ENCODE measurements at places on chromosomes 4 and X.

DNA sequence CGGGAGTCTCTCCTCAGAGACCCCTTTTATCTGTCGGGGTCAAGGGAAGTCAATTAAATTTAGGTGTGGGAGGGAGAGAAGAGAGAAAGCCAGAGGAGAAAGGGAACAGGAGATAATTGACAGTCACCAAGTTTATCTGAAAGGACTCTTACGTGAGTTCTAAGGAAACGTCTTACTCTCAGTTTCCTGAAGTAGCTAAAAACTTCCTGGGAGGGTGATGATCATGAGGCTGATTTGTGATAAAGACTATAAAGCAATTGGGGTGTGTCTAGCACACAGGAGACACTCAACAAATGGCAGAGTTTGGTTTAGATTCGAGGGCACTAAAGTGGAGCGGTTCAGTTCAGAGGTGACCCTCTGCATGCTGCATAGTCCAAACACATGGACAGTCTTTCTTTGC is 254.1 kb downstream of the FBXW7 start:
- DNase-seq, result no peak

DNA sequence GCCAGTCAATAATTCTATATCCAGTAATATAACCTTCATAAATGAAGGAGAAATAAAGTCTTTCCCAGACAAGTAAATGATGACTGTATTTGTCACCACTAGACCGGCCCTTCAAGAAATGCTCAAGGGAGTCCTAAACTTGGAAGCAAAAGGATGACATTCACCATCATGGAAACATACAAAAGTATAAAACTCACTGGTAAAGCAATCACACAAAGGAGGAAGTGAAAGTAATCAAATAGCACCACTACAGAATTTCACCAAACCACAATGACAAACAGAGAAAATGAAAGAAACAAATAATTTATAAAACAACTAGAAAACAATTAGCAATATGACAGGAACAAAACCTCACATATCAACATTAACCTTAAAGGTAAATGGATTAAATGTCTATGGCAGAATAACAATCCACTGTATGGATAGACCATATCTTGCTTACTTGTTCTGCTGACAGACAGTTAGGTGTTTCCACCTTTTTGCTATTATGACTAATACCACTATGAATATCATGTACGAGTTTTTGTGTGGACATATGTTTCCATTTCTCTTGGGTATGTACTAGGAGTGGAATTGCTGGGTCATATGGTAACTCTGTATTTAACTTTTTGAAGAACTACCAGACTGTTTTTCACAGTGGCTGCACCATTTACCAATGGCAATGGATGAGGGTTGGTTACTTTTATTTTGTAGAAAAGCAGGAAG is 44.9 kb downstream of the NAT8L start:
- no peak for DNase-seq

DNA sequence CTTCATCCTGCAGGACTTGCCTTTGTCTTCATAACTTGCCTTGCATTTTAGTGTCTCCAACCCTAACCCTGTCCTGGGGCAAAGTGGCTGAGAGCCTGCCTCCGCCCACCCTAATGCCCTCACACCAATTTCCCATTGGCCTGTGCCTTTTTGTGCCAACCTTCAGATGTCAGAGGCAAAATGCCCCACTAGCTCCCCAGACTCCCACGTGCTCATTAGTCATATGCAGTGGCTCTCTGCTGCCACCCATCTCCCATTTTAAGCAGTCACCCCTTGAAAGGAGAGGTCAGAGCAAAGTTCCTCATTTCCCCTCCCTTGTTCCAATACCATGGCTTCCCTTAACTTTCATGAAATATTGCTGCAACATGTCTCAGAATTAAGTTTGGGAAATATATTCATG is 74.8 kb upstream of the PASD1 start:
- no peak for DNase-seq

- DNase-seq, result no peak
Observed at GRCh38 chr4:95220205-95221175, 328.3 kb downstream of the UNC5C start.

- no peak for DNase-seq
Observed at GRCh38 chrX:42778096-42778495, at the start of gene PPP1R2C. PPP1R2C (minus strand) TSS chrX:42778163; CDS start chrX:42778079, 84 bp downstream.

DNA sequence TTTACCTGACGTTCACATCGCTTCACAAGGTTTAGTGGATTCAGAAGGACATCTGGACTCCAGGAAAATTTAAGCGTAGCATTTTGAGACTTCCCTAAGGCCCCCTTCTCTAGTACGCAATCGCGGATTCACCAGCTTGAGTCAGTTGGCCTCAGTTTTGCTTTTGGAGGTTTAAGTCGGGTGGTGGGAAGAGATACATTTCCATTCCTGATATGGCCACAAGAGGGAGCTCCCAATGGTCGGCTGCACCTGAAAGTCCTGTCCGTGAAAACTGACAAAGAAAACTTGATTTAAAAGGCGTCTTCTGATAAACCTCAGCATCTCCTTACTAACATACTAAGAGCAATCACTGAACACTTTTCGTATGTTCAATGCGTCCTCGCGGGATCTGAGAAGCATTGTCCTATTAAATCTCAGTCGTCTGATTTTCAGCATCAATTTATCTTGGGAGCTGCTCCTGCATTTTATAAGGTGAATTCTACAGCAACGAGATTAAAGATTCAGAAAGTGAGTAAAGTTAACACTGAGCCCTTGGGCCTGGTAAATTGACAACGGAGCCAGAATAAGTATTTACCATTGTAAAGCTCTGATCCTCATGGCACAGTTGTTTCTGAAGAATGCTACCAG is 50.6 kb downstream of the LGI2 start:
- DNase-seq, result peak; percentile 53

DNA sequence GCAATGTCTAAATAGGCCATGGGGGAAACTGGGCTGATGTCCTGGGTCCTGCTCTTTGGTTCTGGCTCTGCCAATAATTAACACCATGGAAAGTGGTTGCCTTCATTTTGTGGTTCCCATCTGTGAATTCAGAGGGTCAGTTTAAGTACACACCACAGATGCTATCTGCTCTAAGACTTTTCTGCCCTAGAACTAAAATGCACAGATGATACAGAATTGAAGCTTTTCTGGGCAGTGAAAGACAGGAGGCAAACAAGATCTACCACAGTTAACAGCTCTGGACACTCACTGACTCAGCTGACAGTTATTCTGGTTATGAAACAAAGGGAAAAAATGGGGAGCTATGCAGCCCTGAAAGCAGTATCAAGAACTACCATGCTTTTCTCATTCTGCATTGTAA is 37.3 kb downstream of the APBB2 start:
- no peak for DNase-seq

DNA sequence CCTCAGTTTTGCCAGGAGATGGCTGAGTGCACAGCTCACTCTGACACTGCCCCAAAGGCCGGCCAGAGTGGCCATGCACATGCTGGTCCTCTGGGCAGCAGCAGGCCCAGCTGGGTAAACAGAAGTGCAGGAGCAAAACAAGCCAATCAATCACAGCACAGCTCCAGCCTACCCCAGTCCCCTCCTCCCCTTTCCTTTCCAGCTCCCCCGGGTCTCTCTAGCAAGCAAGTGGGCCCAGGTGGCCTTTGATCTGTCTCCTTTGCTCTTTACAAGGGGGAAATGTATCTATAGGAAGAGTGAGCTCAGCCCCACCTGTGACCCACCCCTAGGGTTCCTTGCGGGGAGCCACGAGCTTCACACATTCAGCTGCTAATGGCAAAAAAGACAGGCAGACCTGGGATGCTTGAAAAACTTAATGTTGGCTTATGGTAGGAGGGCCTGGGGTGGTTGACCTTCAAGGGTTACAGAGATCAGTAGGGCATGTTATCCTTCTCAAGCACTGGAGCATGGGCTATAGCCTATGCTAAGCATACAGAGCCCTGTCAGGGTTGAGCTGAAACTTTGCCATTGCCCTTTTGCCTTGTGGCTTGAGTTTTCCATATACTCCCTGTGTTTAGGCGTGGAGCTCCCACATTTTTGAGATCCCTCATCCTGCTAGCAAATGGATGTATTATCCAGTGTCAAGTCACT is 57.8 kb upstream of the PLAC1 start:
- no peak for DNase-seq

DNA sequence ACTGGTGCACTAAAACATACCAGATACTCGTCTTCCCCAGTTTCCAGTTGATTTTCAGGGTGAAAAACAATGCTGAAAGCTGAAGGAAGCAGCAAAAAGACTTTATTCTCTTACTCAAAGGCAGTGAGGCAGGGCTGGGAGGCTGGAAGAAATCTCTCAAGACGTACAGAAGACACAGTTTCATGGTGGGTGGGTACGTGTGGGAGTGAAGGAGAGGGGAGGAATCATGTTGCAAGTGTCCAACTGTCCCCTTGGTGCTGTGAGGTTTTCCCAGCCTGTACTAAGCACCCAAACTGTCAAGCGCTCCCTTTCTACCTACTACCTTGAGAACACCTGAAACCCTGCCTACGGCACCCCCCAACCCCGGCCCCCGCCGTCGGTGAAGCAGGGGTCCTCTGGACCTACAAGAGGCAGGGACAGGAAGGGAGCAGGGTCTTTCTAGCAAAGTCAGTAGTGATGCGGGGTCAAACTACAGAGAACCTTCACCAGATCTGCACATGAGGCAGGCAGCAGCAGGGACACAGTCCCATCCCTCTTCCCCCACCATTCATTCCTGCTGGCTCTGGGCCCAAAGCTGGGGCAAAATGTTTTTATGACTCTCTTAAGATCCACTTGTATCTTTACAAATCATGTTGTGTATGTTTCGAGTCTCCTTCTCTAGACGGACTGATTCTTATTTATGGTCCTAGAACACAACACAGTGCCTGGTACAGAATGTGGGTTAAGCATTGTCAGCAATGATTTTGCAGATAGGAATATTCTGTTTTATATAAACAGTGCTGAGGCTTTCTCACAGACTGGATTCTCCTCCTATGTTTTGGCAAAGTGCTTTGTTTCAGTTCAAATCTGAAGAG is 2.4 kb upstream of the SETD7 start:
- peak; percentile 2 for DNase-seq

GRCh38 chr4:152462695-152463094 is 73.2 kb downstream of the FBXW7 start:
- DNase-seq, result no peak

DNA sequence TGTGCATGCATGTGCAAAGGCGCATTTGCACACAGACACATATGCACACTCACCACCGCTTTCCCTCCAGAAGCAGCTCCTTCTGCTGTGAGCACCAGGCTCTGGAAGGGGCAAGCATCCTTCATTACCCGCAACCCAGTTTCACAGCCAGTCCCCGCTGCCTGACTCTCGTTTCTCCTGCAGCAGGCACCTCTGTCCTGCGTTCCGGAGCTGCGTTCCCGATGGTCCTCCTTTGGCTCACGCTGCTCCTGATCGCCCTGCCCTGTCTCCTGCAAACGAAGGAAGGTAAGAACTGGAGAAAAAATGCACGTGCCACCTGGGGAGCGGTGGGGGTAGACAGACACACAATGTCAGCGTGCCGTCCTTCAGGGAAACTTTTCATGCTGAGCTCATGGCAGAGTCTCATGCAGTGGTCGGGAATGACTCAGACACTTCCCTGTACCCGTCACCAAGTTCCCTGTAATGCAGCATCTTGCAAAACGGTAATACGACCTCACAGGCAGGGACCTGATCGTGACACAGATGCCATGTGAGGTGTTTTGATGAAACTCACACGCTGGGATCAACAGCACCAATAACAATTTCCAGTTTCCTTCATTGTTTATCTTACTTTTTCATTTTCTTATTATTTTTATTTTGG is 5.1 kb downstream of the IL3RA start:
- no peak for DNase-seq

DNA sequence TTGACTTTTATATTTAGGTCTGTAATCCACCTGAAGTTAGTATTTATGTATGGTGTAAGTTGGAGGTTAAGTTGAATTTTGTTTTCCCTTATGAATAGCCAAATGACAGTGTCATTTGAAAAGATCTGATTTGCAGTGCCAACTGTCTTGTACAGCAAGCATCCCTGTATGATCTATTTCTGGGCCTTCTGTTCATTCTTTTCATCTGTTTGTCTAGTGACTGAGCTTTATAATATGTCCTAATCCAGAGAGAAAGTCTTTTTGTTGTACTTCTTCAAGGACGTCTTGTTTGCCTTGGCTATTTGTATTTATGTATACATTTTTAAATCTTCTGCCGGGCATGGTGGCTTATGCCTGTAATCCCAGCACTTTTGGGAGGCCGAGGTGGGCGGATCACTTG is 39.6 kb downstream of the CDKL5 start:
- DNase-seq, result no peak

DNA sequence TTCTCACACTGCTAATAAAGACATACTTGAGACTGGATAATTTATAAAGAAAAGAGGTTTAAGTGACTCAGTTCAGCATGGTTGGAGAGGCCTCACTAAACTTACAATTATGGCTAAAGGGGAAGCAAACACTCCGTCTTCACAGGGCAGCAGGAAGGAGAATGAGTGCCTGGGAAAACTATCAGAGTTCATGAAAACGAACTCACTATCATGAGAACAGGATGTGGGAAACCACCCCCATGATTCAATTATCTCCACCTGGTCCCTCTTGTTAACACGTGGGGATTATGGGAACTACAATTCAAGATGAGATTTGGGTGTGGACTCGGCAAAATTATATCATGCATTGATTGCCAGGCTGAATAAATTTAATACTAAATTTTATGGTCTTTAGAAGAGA is 592.7 kb downstream of the GRXCR1 start:
- no peak for DNase-seq

DNA sequence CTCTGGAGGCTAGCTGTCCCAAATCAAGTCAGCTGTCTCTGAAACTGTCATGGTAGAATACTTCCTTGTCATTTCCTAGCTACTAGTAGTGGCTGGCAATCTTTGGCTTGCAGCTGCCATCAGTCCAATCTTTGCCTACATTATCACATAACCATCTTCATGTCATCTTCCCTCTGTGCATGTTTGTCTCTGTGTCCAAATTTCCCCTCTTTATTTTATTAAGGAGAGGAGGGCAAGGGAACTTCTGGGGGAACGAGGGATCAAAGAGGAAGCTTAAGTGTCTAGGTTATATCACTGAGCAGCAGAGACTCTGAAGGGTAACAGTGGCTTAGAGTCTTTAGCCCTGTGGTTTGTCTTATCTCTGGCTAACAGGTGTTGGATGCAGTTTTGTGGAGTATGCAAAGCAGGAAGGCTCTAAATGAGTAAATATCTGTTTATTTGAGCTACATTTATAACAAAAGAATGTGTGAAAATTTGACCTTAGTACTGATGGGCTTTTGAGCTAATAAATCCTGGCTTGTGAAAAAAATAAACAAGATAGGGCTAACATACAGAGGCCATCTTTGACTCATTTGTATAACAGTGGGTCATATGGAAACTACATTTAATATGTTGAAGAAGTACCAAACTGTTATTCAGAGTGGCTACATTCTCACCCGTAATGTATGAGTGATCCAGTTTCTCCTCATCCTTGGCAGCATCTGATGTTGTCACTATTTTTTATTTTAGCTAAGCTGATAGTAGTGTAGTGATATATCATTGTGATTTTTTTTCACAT is 49.4 kb upstream of the ENOX2 start:
- DNase-seq, result no peak

Measured in NCI-H187 (cell line).